Fibroblast of upper back skin (primary cell): ENCODE measurements at places on chromosomes 5 and 9.

DNA sequence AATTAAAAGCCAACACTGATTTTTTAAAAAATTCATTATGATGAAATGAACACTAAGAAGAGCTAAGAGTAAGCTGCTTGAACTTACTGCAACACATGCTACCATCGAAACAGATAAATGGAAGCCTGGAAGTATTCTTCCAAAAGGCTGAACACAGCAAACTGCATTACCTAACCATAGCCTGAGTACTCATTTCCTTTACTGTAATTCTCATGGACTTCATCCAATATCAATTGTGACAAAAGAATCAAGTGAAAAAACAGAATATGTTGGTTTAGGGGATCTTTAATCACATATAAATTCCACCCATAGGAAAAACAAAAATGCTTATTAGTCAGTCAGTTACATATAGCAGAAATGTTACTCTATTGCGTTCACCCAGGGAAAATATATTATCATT, 68.5 kb downstream of the DROSHA start:
- DNase-seq = no peak

DNA sequence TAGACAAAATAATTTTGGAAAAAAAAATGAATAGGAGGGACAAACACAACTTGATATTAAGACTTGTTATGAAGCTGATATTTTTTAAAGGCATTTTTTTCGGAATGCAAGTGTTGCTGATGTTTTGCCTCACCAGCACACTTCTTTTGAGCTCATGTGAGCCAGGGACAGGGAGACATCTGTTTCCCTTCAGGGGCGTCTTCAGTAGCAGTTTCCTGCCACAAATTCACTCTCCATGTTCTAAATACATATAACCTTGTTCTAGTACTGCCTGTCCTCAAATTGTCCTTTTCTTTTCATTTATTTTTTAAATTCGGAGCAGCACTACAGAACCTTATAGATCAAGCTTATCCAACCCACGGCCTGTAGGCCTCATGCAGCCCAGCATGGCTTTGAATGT, 316.0 kb upstream of the PAPPA start:
- no peak for DNase-seq

DNA sequence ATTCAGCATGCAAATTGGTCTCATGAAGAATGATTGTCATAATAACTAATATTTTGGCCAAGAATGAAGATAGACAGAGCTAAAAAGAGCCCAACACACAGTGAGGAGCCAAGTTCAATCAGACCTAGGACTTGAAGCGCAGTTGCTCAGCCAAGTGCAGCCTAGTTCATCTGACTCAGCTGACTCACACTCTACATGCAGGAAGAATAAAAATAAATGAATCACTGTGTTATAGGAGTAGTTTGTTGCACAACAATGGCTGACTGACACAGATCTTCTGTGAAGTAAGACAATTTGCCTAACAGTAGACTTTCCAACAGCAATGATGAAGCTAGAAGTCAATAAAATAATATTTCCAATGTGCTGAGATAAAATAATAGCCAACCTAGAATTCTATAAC, 261.5 kb downstream of the CEMIP2 start:
- peak; percentile 62 for DNase-seq

DNA sequence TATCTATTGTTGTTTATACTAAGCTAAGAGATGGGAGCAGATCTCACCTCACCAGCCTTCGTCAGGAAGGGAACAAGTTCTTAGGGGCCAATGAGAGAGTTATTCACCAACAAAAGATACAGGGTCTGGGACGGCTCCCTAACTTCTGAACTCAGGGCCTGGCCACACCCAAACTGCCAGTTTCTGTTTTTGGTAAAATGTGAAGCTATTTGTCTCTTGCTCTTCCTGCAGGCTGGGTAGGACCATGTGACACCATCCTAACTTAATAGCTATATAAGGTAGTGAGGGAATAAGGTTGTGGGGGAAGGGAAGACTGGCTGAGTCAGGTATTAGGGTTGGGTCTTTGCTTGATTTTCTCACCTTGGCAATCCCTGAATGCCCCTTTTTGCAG, 480.5 kb downstream of the KDM4C start:
- no peak for DNase-seq

- peak; percentile 74 for DNase-seq
Measured at GRCh38 chr5:172110921-172111851, 76.8 kb downstream of the STK10 start.

DNA sequence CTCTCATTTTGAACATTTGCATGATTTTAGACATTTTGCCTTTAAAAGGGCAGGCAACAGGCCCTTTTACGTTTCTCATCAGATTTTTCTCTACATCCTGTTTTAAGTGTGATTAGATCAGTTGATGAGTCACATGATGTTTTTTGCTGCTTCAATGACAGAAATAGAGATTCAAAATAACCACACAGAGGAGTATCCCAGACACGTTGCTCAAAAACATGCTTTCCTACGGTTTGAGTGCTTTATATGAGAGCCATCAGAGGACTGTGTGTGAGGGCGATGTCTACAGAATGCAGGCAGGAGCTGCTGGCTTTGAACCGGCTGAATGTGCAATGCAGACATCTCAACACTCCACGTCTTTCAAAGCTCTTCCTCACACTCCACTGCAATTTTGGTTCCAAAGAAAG, 42.1 kb downstream of the OTULIN start:
- peak; percentile 53 for DNase-seq

DNA sequence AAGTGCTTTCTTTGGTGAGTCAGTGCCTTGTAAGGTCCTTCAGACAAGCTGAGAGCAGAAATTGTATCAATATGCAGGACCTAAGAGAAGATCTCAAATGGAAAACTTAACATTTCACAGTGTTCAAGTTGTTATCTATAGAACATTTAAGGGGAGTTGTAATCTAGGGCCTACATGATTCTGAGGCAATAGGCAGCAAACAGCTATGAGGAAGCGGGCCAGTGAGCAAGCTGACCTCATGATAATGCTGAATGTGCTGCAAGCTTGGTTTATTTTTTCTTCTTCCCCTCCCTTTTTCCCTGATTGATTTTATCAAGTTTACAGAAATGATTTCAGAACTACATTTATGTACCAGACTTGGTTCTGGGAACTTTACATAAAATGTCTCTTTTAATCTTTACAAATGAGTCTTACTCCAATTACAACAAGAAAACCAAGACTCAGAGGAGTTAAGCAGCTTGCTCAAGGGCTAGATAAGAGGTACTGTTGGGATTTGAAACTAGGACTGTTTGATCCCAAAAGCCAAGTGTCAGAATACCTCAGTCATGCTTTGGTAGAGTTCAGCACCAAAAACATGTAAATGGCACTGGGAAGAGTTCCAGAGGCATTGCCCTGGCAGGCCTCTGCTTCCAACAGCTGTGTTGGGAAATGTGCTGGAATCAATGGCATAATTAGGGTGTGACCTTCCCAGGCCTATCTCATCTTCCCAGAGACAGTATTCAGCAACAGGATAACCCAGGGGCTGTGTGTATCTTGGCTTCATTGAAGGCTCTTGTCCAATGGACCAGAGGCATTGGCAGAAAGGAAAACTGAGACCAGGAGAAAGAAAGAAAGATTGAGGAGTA, 130.1 kb downstream of the LRRC70 start:
- no peak for DNase-seq

- no peak for DNase-seq
Measured at GRCh38 chr9:122197426-122197825, 31.3 kb downstream of the LHX6 start.

GRCh38 chr9:103900466-103900865, 193.6 kb upstream of the SMC2 start:
- peak; percentile 5 for DNase-seq

DNA sequence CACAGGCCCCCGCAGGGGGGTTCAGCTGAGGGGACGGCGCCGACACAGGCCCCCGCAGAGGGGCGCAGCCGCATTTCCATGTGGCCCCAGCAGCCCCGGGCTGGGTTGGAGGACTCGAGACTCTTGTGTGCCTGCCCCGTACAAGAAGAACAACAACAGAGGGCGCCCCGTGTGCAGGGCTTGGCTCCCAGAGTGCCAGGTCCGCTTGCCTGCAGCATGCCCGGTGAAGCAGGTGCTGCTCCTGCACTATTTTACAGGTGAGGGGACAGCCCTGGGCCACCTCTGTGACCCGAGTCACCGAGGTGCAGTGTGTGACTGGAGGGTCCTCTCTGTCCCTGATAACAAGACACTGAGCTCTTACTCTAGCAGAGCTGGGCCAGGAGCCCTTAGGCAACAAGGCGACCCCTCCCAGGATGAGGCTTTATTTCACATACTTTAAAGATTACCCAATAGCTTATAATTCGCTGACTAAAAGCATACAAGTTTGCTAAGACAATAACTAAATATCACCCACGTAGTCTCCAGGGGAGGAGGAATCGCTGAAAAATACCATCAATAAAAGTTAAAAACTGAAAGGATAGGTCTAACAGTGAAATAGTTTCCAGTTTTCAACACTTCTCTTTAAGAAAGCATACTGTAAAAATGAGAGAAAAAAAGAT, 41.7 kb upstream of the SLC9A3 start:
- DNase-seq = peak; percentile 16

DNA sequence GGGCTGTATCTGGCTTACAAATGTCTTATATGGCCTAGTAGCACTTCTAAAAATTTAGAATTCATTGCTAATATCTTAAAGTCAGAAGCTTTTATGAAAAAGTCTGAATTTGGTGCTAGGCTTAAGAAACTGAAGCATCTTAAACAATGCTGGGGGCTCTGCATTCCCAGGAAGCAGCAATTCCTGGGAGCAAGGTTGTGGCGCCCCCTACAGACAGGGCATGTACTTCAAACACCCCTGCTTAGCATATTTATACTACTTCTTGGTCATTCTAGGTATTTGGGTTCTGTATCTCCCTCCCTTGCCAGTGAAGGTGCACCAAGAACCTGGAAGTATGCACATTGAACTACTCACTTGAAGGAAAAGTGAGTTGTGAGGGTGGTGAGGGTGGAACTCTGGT, 64.6 kb upstream of the GRIA1 start:
- DNase-seq = no peak

DNA sequence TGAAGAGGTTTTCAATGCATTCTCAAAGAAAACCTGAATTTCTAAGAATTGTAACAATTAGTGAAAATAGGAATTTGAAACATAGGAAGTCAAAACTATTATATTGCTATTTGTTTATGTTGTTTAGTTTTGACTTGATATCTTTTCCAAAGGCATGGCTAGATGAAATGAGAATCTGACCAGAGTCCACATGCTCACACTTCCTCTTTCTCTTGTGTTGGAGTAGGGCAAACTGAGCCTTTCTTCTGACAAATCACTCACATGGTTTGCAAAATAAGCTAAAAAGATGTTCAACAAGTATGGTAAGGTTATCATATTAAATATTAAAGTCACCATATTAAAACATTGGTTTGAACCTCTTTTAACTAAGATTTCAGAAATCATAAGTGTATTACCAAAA, 512.6 kb downstream of the ISL1 start:
- DNase-seq = no peak

- DNase-seq = no peak
Measured at GRCh38 chr5:127923804-127924570, 159.6 kb upstream of the SLC12A2 start.

DNA sequence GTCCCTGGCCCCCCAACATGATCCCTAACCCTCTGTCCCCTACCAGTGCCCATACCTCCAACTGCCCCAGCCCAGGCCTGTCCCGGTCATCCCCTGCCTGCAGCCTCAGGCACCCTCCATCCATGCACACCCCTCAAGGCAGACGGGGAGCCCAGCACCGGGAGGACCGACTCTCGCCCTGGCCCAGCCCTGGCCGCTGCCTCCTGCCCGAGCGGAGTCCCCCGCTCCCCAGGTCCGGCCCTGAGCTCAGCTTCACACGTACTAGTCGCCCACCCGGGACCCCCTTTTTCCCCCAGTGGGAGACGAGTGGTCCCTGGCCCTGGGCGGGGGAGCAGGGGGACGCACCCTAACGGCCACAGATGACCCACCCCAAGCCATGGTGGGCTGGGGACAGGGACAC, 49.0 kb upstream of the UBAC1 start:
- no peak for DNase-seq

DNA sequence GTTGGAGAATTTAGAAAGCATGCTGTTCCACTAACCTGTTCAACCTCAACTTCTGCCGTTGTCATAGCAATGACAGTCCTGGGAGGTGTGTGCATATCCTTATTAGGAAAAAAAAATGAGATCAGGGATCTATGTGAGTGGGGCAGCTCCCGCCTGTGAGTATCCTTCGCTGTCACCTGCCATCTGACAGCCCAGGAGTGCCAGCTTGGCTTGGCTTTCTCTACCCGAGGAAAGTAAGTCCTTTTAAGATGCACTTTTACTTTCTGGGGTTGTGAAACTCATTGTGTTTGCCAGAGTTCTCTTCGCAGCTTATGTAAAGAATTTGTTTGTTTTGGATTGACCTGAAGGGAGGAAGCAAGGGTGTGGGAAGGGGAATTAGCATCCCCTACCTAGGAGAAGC, 21.8 kb downstream of the PCDHAC2 start:
- DNase-seq = no peak

- peak; percentile 78 for DNase-seq
Measured at GRCh38 chr9:26247861-26248260, 569.6 kb upstream of the TUSC1 start.

DNA sequence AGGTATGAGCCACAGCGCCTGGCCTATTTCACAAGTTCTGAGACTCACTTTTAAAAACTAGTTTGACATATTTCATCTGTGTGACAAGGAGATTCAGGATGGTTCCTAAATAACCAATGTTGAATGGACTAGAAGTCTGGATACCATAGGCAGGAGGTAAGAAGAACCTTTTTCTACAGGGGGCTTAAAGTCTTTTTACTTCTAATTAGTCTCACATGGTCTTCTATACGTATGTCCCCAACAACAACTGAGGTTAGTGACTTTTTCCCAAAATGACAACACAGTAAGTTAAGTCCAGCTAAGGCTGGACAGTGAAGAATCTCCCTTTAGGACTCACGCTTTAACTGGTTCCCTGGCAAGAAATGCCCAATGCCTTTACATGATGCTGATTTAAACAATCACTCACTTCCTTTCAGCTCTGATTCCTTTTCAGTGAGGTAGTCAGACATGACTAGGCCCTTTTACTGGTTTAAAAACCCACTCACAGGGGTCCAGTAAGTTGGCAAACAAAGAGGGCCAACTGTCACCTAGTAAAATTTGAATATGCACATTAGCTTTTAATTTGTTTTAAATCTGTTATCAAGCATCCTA, 12.1 kb upstream of the HAUS6 start:
- peak; percentile 13 for DNase-seq

GRCh38 chr9:92438900-92439526, 14.7 kb upstream of the OMD start:
- DNase-seq = peak; percentile 44

DNA sequence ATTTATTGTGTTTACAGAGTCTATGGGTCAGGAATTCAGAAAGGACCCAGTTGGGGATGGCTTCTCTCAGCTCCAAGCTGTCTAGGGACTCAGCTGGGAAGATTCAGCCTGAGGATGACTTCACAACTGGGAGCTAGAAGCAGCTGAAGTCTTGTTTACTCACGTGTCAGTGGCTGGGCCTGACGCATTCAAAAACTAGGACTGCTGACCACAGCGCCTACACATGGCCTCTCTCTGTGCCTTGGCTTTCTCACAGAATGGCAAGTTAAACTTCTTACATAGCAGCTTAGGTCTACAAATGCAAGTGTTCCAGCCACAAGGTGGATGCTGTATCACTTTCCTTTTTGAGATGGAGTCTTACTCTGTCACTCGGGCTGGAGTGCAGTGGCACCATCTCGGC, 16.3 kb upstream of the PPP2CA start:
- peak; percentile 42 for DNase-seq
